ENCODE measurements at places on chromosomes 2 and 18.

GRCh38 chr2:193103064-193103463 lies 908.3 kb upstream of the TMEFF2 start:
- DNase-seq = no peak

GRCh38 chr2:195819276-195819675 lies 162.2 kb downstream of the SLC39A10 start:
- no peak for DNase-seq

DNA sequence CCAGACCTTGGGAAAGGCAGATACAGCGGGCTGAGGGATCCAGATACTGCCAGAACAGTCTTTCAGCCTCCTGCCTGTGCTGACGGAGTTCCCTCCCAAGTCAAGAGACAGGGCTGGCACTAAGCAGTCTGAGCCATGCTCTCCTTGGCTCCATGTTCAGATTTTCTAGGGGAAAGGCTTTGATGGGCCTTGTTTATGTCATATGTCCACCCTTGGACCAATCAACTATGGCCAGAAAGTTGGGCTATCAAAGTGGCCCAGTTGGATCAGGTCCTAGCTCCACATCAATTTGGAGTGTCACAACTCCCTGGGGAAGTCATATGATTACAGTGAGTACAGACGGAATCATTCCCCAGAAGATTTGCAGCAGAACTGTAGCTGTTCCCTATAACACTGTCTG lies 152.0 kb downstream of the GREB1L start:
- DNase-seq = no peak

GRCh38 chr2:127024769-127025358 lies 82.1 kb downstream of the BIN1 start:
- DNase-seq = no peak

DNA sequence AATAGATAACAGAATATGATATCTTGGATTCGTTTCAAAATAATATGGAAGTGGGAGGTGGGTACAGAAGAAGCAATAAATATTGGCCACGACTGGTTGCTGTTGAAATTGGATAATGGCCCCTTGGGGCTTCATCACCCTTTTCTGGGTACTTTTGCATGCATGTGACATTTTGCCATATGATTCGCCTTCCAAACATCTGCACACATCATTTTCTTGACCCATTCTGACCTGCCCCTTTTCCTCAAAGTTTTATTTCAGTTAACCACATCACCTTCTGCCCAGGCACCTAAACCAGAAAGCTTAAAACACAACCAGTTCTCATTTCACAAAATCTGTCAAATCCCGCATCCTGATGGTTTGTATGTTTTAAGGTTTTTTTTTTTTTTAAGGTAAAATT lies 116.7 kb upstream of the AGAP1 start:
- DNase-seq = no peak

DNA sequence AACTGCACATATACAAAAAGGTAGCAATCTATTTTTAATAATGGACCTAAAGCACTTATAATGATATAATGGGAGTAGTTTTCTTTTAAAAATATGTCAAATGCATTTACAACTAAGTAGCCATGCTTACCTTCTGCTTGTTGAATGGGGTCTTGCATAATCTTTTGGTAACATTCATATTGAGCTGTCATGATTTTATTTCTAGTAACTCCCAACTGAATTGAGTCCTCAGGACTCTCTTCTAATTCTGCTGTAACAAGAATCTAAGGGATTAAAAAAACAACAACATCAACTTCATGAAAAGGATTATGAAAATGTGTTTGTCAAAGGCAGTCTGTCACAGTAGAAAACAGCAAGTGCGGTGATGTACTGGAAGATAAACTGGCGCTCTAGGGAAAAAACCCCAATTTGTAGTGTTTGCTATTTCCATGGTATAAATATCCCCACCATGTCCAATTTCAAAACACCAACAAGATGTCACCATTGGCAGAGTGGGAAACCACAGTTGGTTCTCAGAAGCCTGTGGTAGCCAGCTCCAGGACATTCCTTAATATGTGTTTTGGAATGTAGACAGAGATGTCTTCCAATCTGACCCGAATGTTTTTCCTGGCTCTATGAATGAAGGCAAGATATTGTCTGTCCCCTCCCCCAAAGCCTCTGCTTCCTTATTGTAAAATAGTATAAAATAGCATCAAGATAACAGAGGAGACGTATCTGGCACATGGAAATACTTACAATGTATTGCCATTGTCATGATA lies 64.8 kb downstream of the CALCRL start:
- DNase-seq = no peak

- DNase-seq = peak; percentile 46
These were observed 43.1 kb downstream of the KCTD18 start for GRCh38 chr2:200466425-200467418.

GRCh38 chr18:25875551-25876240 lies 214.7 kb downstream of the SS18 start:
- DNase-seq = no peak

GRCh38 chr2:18484625-18485024 lies 75.8 kb downstream of the RDH14 start:
- DNase-seq = no peak

- no peak for DNase-seq
These were observed 49.4 kb upstream of the STON1 start for GRCh38 chr2:48480526-48480925.

DNA sequence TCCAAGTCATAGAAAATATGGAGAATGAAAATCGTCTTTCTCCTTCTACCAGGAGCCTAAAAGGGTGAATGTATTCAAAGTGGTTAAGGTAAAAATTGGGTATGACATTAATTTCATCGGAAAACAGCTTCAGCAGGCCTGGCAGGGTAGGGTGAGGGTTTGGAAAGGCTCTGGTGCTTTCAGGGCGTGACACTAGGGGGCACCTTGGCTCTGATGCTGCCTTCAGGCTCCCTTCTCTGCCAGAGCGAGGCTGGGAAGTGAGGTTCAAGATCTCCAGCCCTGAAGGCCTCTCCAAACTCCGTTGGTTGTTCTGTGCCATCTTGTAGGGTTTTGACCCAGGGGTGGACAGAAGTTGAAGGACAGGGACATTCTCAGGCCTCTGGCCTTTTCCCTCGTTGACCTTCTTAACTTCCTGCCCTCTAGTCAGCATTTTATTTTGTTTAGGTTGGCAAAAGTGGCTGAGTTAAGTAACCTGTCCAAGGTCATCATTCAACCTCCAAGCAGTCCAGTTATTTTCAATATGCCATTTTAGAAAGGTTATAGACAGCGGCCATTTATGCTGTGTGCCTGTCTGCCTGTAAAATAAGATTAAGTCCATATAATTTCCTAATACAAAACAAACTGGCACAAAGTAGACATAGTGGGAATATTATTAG lies 40.3 kb downstream of the EML6 start:
- no peak for DNase-seq

DNA sequence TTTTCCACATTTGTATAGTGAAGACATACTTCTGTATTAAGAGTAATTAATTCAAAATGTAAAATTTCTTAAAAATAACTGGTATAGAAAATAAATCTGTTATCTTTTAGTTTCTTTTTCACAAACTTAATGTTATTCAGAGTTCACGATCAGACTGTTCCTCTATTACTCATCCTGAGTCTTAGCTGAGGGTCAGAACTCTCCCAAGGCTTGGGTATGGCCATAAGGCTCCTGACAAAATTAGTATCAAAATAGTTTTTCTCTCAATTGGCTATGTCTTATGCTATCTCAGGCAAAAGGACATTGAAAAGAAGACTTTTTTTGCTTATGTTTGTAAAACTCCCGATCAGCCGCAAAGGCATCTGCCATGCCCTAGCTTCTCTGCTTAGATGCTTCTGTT lies 56.1 kb upstream of the NAB1 start:
- no peak for DNase-seq

DNA sequence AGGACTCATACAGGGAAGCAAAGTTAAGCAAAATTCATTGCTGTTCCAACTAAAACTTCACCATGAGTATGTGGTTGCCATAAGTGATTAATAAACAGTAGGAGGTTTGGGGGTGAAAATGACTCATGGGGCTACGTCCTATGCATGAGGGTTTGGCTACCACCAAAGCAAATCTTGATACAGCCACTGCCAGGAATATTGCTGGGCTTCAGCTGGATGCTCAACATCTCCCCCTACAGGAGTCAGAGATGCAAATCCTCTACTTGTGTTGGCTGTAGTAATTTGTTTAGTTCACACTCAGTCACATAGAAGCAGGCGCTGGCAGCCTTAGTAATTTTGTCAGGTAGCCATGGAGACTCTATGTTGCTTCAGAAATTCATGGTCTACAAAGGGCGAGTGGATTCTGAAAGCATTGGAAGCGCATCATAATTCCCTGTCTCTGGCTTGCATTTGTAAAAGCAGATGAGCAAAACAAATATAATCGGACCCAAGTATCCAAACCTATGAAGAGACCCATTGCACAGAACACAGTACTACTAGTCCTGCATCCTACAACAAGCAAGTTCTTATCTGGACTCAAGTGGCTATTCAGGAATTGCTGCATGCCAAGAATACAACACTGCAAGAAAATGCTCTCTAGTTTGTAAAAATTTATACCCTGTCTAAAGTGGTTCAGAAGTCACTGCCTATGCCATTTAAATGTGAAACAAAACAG lies 76.0 kb downstream of the CD28 start:
- DNase-seq = peak; percentile 17

- no peak for DNase-seq
These were observed 1.9 kb upstream of the ANKRD39 start for GRCh38 chr2:96859681-96860064.

DNA sequence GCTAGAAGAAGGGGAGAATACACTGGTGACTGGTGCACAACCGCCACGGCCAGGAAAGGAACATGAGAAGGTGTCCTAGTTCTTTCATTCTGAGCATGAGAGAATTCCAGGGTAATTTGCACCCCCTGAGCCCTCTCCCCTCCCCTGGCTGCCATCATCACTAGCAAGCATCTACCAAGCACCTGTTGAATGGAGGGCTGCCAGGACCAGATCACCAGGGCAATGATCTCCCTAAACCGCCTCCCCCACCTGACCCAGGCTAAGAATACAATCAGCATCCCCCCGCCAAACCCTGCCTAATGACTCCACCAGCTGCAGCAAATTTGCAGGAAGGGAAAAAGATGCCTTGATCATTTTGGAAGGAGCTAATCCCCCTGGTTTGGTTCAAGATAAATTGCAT lies 100.2 kb downstream of the STPG4 start:
- DNase-seq = no peak

DNA sequence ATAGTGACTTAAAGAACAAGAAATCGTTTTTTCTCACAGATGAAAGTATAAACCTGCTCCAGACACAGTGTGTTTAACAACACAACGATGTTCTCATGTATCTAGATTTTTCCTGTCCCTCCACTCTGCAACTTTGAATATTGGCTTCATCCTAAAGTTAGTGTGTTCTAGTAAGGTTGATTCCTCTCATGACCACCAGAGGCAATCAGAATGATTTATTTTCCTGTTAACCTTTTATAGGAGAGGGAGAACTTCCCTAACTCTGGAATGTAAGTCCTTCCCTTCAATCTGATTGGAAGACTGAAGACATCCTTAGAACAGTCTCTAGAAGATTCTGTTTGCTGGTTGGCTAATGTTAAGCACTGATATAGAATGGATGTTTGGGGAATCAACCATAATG lies 41.0 kb upstream of the TAF4B start:
- DNase-seq = no peak

- DNase-seq = no peak
These were observed 26.5 kb downstream of the BCL2 start for GRCh38 chr18:63292831-63293683.

GRCh38 chr2:218570850-218571249 lies 2.2 kb downstream of the CNOT9 start:
- DNase-seq = no peak

- DNase-seq = no peak
These were observed 3.5 kb upstream of the HAAO start for GRCh38 chr2:42795841-42796301.

GRCh38 chr18:45136381-45137086 lies 455.8 kb downstream of the SETBP1 start:
- DNase-seq = no peak

DNA sequence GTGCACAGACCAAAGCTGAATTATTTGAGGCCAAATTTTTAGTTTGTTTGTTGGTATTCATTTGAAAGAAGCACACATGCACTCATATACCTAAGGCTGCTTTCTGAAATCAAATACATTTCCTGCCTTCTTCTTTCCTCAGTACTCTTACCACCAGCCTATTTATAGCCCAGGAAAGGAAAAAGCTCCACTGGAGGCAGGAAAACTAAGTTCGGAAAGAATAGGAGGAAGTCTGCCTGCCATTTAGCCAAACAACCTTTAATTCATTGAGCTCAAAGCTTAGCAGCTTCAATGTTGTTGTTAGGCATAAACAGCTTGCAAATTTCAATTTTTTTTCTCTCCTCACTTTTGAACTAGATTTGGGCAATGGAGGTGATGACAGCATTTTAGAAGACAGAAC lies 40.4 kb upstream of the RASGRP3 start:
- no peak for DNase-seq

DNA sequence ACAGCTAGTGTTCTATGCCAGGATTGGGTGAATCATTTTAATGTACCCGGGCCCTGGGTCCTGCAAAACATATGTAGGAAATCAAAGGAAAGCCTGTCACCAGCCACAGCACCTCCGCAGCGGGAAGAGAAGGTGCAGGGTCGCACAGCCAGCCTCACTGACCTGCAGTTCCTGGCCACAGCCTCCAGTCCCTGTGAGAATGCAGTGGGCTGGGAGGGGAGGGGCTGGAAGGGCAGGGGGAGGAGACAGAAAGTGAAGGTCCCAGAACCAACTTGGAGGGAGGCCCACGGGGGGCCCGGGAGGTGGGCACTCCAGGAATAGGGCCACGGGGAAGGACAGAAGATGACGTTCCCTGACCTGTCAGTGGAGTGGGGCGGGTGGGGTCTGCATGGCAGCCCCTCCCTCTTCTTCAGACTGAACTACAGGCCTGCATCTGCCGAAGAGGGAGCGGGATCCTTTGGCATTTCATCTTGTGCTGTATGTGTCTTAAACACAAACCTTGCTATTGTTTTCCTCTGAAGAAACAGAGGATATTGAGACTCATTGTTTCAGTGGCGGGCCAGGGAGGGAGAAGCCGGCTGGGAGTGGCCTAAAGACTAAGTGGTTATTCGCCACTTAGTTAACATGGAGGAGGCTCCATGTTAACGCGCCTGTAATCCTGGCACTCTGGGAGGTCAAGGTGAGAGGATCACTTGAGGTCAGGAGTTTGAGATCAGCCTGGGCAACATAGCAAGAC lies 7.5 kb downstream of the MAL start:
- DNase-seq = no peak

- DNase-seq = no peak
These were observed 82.5 kb downstream of the TGFA start for GRCh38 chr2:70471129-70471528.

DNA sequence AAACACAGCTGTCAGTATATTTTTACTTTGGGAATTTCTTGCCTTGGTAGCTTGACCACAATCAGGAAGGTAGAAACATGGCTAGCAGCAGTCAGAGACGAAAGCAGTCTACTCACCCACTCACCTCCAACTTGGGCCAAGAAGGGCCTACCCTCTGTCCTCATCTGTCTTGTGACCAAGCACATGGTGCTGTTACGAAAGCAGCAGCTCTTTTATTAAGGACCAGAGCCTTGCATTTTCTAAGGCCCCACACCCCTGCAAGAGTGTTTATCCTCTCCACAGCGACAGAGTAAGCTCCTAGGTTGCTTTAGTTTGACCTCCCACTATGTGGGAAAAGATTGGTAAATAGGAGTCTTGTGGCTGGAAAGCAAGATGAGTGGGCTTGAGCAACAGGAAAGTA lies 31.3 kb upstream of the MSTN start:
- DNase-seq = no peak

GRCh38 chr2:55419233-55419678 lies 400 bp downstream of the CCDC88A start:
- DNase-seq = no peak

GRCh38 chr2:197571627-197572271 lies 55.9 kb downstream of the MOB4 start:
- DNase-seq = no peak
